Stimulated activated CD4-positive, alpha-beta T cell treated with anti-CD3 and anti-CD28 coated beads, Interleukin-1b, Interleukin-23, amount 100 ng/mL, for 24 hours (primary cell): ENCODE measurements at places on chromosomes 1 and 21.

DNA sequence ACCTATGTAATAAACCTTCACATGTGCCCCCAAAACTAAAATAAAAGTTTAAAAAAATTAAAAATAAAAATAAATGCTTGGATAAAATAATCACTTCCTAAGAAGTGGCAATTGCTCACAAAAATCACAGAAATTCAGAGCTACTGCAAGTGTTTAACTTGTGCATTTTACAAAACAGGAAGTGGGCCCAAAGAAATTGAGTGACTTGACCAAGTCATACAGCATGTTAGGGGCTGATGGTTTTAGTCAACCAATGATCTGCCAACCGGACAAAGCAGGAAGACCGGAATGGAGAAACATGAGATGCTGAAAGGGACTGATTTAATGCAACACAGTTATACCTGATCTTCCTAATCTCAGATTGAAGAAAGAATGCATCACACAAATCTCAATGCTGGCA, 96.5 kb downstream of the SMYD2 start:
- DNase-seq: no peak

DNA sequence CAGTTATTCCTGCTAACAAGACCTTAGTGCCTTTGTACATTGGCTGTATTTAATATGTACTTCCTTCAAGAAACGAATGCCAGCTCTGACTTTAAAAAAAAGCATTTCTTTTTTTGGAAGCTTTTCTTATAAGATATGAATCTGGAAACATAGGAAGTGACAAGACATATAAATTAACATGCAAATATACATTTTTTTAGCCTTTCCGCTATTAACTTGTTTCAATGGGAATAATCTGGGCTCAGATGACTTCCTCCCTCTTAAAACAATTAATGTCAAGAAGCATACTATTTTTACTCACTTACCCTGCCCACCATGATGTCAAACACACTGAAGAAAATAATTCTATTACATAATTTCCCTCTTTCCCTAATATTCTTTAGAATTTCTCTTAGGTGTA, 1.4 kb downstream of the DENND1B start:
- DNase-seq: no peak

GRCh38 chr1:27668808-27669723, 2.9 kb downstream of the IFI6 start:
- peak; percentile 76 for DNase-seq

GRCh38 chr1:3745590-3746381, 6.5 kb upstream of the CCDC27 start:
- no peak for DNase-seq

DNA sequence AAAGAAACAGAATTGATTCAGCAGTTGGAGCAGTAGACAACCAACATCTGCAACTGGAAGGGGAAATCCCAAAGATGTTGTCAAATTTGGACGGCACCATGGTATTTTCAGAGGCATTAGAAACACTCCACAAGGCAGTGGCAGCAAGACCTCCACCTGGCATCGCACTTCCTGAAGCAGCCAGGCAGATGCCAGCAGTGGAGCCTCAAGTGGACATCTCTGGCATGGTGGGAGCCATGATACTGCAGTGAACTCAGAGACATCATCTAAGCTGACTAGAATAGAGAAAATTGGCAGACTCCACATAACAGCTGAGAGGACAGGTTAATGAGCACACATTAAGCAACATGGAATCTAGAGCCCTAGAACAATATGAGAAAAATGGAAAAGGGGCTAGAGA, 33.9 kb upstream of the RGS8 start:
- no peak for DNase-seq

- DNase-seq: no peak
Measured at GRCh38 chr21:33539616-33540015, 2.3 kb downstream of the GART start.

GRCh38 chr1:181083842-181084605, 4.5 kb upstream of the IER5 start:
- no peak for DNase-seq

DNA sequence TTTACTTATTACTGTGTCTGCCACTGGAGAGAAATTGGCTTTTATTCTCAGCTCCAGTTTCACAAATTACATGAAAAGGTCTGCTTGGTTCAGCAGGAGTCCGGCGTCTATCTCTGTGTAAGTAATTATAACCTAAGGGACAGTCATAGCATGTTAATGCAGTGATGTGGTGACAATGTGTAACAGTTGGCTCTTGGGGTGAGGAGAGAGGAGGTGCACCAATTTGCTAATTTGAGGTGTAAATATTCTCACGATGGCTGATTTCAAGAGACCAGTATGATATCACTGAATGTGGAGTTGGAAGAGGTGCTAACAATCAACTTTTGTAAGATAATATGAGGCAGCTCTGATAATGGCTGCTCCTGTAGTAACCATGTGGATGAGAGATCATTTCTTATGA, 86.1 kb downstream of the CTH start:
- no peak for DNase-seq

- DNase-seq: no peak
Measured at GRCh38 chr21:39705849-39706248, 39.1 kb upstream of the IGSF5 start.

DNA sequence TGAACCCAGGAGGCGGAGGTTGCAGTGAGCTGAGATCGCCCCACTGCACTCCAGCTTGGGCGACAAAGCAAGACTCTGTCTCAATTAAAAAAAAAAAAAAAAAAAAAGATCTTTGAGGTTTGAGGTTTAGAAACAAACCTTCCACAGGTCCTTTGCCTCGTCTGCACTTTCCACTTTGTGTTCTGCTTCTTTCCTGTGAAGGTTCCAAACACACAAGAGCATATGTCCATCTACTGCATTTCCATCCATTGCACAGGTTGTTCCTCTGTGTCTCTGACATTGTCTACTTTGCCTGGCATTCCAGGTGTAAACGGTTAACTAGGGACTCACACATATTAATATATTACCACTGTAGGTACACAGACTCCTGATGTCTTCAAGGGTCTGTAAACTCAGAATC, 40.1 kb downstream of the DSTYK start:
- no peak for DNase-seq

- DNase-seq: no peak
Measured at GRCh38 chr1:50419907-50420677, 3.2 kb downstream of the DMRTA2 start.

- no peak for DNase-seq
Measured at GRCh38 chr1:204493984-204494280, 673 bp downstream of the PIK3C2B start.

- no peak for DNase-seq
Measured at GRCh38 chr1:100746542-100746932, 27.0 kb downstream of the VCAM1 start.

DNA sequence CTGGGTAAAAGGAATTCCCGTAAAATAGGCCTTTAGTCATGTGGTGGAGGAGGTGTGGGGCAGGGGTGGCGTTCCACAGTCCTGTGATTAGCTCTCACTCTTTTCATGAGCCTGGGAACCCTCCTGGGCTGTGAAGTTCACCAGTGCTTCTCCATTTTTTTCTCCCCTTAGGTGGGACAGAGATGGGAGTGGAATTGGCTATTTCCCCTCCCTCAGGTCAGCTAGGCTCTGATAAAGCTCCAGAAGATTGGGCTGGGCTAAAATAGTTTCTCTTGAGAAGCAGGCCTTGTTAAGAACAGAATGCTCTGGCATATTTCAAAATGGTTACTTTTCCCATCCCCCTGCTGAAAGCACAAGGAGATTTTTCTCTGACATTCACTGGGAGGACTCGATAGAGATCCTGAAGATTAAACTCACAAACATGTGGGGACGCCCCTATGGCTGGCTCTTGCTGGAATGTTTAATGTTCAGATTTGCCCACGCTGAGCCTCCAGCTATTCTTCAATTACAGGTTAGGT, 33.4 kb upstream of the SLC2A1 start:
- no peak for DNase-seq

DNA sequence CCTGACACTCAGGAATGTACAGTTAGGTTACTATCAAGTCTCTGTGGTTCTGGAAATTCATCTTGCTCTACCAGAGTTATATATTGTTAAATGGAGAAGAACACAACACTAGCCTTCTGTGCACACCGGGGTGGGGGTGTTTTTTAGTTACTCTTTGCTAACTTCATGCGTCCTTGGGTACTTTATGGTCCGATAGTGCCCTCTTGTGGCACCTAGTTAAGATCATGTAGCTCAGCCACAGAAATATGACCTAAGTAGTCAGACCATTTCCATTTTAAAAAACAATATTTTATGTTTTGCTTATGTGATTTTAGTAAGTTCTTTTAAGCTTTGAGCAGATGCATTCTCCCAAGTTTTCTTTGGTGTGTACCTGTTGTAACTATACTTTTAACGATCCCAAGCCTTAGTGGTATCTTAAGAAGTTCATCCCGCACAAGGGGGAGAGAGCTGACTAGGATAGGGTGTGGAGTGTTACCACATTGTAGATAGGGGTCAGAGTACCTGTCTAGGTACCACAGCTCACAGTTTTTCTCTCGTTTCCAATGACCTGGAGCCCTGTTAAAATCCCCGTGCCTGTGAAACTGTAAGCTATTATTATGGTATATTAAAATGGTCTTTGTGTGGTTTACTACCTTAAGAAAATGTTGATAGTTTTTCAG, 20.6 kb upstream of the SH3D21 start:
- peak; percentile 42 for DNase-seq

DNA sequence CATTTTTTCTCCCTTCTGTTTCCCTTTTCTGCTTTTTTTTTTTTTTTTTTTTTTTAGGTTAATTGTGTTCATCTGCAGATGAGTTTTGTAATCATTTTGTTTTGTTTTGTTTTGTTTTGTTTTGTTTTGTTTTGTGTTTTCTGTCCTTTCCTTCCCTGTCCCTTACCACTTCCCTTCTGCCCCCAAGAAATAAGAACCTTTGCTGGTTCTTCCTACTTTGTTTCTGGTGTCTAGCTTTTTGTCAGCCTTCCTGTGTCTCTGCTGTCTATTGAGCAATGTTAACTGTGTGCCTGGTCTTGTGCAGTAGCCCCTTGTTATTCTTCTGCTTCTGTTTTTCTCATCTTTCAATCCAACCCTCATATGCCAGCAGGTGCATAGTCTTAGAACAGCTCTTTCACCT, 46.0 kb downstream of the MPZL1 start:
- DNase-seq: no peak

- peak; percentile 3 for DNase-seq
Measured at GRCh38 chr1:59759156-59759925, 55.4 kb upstream of the HOOK1 start.

- no peak for DNase-seq
Measured at GRCh38 chr1:241767737-241768136, 80.3 kb upstream of the EXO1 start.

DNA sequence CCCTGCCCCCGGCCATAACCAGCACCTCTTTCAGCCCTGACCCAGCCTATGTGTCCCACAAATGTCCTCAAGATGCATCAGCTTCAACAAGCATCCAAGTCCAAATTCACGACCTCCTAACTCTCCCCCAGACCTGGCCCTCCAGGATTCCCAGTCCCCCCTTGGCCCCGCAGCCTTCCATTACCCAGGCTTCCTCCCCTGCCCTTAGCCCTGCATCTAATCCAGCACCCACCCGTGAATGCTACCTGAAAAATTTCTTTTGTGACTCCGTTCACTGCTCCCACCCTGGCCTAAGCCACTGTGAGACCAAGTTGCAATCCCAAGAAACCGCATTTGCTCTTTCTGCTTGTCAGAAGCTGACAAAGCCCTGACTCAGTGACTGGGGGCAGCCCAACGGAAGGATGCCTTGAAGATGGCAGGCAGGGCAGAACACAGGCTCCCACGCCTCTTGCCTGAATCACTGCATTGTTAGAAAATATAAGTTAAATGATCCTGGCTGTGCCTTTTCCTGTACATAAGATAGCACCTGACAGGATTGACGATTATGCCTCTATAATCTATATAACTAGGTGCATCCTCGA, 939 bp upstream of the MFAP2 start:
- no peak for DNase-seq
